ENCODE measurements at places on chromosomes 2 and 18.

DNA sequence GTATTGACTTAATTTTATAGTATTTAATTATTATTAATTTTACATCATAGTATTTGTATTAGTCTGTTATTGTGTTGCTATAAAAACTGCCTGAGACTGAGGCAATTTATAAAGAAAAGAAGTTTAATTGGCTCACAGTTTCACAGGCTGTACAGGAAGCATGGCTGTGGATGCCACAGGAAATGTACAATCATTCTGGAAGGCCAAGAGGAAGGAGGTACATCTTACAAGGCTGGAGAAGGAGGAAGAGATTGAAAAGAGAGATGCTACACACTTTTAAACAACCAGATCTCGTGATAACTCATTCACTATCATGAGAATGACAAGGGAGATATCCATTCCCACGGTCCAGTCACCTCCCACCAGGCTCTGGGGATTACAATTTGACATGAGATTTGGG lies 2019.4 kb upstream of the PIK3C3 start:
- DNase-seq, result no peak

DNA sequence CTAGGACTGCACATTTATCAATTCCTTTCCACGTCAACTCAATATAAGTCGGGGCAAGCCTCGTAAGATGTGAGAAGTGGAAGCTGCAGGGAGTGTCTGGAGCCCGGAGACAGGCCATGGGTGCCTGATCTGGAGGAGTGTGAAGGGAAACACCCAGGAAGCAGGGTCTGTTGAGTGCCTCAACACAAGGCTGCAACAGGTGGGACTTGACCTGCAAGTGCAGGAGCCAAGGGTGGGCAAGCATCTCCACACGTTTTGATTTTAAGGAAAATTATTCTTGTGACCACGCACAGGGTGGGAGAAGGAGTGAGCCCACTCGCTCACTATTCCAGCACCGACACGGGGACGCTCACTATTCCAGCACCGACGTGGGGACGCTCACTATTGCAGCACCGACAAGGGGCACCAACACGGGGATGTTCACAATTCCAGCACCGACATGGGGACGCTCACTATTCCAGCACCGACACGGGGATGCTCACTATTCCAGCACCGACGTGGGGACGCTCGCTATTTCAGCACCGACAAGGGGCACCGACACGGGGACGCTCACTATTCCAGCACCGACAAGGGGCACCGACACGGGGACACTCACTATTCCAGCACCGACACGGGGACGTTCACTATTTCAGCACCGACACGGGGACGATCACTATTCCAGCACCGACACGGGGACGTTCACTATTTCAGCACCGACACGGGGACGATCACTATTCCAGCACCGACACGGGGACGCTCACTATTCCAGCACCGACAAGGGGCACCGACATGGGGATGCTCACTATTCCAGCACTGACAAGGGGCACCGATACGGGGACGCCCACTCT lies 197.3 kb downstream of the EIPR1 start:
- no peak for DNase-seq

DNA sequence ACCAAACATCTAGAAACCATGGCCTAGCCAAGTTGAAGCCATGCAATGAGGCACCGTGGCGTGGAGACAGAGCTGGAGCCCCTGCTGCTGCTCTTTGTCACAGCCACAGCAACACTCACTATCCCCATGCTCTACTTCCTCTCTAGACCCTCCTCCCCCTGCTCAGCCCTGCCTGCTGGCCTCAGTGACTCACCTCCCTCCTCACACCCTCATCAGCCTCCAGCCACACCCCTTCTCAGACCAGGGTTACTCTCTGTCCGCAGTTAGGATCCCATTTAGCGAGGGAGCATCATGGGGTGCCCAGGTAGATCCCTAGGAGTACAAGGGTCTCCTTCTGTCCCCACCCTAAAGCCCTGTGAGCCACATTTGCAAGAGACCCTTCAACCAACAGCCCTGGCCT lies 25.4 kb upstream of the SOX11 start:
- DNase-seq, result no peak

GRCh38 chr2:127159543-127159942 lies 52.6 kb upstream of the BIN1 start:
- no peak for DNase-seq

GRCh38 chr2:208415255-208415654 lies 8.7 kb downstream of the PTH2R start:
- DNase-seq, result no peak

- DNase-seq, result no peak
Observed at GRCh38 chr2:234219046-234219310, 168.5 kb downstream of the SPP2 start.

GRCh38 chr2:111171337-111171930 lies 50.7 kb downstream of the BCL2L11 start:
- no peak for DNase-seq

DNA sequence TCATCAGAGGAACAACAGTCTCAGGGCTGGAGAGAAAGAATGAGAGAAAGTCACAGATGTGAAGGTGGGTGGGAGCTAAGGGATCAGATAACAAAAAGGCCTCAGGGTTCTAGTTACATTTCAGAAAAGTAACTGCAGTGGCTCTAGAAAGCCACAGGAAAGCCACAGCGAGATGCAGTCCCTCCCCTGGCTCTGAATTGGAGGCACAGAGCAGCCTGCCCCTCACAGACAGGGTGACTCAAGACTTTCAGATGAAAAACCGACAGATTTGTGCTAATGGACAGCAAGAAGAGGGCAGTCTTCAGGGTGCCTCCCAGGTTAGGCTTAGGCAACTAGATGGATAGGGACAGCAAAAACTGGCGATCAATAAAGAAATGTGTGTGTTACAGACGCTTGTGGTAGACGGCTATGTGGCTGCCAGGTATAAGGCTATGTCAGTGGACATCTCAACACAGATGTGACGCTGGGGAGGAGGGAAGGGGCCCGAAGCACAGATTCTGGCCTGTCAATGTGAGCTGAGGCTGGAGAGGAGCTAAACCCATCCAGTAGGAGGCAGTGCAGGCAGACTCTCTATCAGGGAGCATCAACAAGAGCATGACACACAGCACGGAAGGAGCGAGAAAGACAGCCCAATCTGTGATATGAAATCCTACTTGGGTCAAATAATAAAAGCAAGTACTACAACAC lies 26.2 kb downstream of the UNC50 start:
- no peak for DNase-seq

- DNase-seq, result peak; percentile 30
Observed at GRCh38 chr2:10931710-10932255, 20.0 kb downstream of the KCNF1 start.

GRCh38 chr2:119282996-119283511 lies 59.4 kb downstream of the STEAP3 start:
- no peak for DNase-seq

- no peak for DNase-seq
Observed at GRCh38 chr2:104502901-104503300, 351.0 kb upstream of the POU3F3 start.

GRCh38 chr2:62412347-62412742 lies 93.7 kb downstream of the TMEM17 start:
- peak; percentile 5 for DNase-seq

DNA sequence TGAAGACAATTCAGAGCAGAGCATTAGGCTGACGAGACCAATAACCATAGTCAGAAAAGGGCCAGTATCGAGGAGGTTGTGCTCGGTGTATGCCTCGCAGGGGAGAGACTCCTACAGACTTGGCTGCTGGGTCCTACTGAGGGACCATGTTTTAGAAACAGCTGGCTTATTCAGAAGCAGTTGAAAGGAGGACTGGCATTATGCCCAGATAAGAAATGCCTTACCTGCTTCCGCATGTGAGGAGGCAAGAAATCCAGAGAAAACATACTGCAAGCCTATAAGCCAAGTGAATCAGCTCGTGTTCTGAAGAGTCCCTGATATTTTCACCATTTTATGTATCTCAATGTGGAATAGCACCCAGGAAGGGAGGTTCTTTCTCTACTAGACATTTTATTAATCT lies 434.7 kb downstream of the GRB14 start:
- no peak for DNase-seq

DNA sequence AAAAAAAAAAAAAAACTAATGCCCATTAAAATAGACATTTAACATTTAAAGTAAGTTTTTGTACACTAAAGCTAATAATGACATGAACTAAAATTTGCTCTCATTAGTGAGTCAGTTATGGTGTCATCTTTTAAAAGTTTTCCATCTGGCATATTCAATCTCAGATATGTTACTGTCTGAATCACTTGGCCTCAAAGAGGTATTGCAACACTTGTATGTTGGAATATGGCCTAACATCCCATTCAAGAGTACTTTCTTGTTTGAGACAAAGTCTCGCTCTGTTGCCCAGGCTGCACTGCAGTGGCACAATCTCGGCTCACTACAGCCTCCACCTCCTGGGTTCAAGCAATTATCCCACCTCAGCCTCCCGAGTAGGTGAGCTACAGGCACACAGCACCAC lies 169.7 kb downstream of the TMEM163 start:
- DNase-seq, result peak; percentile 13

DNA sequence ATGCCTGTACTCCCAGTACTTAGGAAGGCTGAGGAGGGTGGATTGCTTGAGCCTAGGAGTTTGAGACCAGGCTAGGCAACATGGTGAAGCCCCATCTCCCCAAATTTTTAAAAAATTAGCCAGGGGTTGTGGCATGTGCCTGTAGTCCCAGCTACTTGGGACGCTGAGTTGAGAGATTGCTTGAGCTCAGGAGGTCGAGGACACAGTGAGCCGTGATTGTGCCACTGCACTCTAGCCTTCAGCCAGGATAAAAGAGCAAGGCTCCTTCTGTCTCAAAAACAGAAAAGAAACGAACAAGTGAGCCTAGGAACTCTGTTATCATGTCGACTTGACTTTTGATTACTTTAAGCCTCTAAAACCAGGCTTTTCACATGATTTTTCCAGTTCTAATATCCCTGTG lies 13.7 kb downstream of the NPC1 start:
- DNase-seq, result no peak

DNA sequence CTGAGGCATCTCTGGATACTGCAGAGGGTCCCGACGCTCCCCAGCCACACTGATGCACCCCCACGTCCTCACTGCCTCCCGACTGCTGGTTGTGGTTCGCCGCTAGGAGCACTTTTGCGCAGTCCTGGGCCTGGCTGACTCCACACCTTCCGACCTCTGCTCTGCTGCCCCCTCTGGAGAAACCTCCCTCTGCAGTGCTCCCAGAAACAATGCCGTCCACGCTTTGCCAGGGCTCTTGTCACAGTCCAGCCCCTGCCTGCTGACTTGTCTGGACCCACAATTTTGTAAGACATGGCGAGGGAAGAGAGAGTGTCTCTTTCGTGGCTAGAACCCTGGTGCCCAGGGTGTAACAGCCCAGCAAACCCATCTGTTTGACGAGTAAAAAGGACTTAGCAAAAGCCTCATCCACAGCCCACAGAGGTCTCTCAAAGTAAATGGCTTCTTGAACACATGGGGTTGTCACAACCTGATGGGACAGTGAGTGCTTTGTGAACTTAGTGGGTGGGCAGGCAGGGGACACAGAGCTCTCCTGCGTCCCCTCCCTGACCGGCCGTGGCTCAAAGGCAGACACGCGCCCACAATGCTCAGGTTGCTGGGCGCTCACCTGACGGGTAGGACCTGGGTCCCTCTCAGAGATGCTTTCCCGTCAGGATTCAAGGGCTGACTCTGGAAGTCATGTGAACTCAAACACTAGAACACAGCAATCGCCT lies 4.0 kb downstream of the COPS9 start:
- DNase-seq, result no peak

DNA sequence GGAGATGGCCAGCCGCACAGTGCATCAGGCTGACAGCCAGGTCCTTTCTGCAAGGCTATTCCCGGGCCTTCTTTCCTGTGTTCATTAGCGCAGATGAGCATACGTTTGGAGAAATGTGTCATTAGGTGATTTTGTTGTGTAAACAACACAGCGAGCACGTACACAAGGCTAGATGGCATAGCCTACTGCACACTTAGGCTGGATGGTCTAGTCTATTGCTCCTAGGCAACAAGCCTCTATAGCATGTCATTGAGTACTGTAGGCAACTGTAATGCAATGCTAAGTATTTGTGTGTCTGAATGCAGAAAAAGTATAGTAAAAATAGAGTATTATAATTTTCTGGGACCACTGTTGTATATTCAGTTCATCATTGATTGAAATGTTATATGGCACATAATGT lies 50.9 kb upstream of the PHLPP1 start:
- DNase-seq, result no peak

GRCh38 chr2:140567734-140568133 lies 1563.1 kb downstream of the LRP1B start:
- peak; percentile 60 for DNase-seq

DNA sequence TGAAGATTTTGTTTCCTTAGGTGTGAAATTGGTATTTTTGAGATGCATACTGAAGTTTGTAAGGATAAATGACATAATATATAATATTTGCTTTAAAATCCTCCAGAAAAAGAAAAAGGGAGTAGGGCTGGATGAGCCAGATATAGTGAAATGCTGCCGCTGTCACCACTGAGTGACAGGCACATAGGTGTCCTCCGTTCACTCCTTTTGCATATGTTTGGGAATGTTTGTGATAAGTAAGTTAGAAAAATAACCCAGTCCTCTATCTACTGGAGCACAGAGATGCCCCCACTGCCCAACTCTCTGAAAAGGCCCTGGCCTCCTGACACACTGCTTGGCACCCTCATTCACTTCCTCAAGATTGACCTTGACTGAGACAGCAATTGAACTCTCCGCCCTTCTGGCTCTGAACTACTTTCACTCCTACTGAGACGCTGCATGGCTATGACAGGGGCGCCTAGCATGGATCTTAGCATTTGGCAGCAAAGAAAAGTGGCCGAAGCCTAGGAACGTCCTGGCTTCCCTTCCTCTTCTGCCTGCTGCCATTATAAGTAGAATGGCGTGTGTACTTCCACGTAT lies 10.1 kb downstream of the ID2 start:
- DNase-seq, result no peak

DNA sequence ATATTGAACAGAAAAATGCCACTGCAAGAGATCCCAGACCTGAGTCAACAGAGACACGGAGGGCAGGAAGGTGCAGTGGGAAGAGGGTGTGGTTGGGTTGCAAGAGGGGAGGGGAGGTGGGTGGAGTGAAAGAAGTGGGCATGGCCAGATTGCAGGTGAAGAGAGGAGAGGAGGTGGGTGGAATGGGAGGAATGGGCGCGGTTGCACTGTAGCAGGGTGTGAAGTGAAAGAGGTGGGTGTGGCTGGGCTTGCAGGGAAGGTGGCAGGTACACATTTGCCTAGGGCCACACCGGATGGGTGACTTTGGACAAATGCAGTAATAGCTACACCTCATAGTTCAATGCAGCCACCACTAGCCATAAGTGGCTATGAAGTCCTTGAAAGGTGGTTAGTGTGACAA lies 71.1 kb downstream of the DOCK10 start:
- DNase-seq, result no peak

GRCh38 chr2:207473049-207473930 lies 56.5 kb upstream of the CREB1 start:
- peak; percentile 88 for DNase-seq

All from mesenchymal stem cell (in vitro differentiated cells and primary cell).